ENCODE measurements at places on chromosomes 4 and X.

- DNase-seq = no peak
These were observed 55.8 kb upstream of the NSUN7 start for GRCh38 chr4:40693946-40694345.

- peak; percentile 34 for DNase-seq
These were observed 2.2 kb downstream of the SLITRK4 start for GRCh38 chrX:143633461-143634308.

- no peak for DNase-seq
These were observed 142.7 kb downstream of the DKK2 start for GRCh38 chr4:106893395-106893881.

DNA sequence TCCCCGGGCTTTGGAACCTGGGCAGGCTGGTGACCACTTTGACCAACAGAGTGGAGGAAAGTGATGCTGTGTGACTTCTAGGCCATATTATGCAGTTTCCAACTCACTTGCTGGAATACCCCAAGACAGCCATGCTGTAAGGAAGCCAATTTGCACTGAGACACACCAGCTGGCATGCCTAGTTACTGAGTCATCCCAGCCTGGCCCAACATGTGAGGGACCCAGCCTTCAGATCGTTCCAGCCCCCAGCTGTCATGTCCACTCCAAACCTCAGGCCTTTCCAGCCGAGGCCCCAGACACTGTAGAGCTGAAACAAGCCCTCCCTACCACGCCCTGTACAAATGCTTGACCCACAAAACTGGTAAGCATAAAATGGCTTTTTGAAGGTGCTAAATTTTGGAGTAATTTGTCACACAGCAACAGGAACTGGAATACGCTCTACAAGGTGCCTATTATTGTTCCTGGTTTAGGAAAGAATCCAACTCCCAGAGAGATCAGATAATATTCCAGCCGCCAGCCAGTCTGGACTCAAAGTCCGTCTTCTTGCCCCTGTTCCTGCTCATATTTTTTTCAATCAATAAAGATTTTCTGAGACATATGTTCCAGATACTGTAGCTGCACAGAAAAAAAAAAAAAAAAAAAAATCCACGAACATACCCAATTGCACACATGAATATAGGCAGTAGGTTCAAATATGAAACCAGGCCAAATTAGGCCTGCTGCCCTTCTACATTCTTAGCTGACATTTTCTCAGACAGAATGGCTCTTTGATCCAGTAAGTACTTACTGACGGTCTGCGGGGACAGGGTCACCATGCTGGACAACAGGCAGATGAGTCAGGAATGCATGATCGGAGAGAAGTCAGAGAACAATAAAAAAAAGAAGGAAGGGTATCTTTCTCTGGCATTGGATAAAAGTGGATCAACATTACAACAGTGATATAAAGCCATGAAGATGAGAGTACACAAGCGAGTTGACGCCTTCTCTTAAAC is 35.1 kb downstream of the SH3KBP1 start:
- no peak for DNase-seq

GRCh38 chr4:166277401-166277800 is 404.4 kb downstream of the TLL1 start:
- no peak for DNase-seq

- DNase-seq = no peak
These were observed 487.1 kb downstream of the STPG2 start for GRCh38 chr4:97656044-97656720.

GRCh38 chr4:148999924-149000323 is 557.7 kb upstream of the NR3C2 start:
- no peak for DNase-seq

DNA sequence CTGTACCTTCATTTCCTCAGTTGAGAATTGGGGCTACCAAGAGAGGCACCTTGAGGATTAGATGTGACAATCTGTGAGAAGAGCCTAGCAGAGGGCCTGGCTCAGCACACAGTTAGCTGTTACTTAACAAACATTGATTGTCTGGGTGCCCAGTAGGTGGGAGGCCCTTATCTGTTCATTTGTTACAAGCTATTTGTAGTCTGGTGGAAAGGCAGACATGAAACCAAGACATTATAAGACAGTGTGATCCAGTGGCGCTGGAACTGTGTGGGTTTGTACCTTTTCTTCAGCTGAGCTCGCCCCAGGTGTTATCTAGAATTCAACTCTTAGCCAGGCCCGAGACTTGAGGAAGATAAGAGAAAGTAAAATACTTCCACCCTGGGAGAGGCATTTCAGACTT is 16.9 kb downstream of the AKAP4 start:
- no peak for DNase-seq

- no peak for DNase-seq
These were observed 39.5 kb upstream of the ZNF330 start for GRCh38 chr4:141180991-141181761.

- no peak for DNase-seq
These were observed 187.6 kb downstream of the TSPAN5 start for GRCh38 chr4:98470831-98471230.

DNA sequence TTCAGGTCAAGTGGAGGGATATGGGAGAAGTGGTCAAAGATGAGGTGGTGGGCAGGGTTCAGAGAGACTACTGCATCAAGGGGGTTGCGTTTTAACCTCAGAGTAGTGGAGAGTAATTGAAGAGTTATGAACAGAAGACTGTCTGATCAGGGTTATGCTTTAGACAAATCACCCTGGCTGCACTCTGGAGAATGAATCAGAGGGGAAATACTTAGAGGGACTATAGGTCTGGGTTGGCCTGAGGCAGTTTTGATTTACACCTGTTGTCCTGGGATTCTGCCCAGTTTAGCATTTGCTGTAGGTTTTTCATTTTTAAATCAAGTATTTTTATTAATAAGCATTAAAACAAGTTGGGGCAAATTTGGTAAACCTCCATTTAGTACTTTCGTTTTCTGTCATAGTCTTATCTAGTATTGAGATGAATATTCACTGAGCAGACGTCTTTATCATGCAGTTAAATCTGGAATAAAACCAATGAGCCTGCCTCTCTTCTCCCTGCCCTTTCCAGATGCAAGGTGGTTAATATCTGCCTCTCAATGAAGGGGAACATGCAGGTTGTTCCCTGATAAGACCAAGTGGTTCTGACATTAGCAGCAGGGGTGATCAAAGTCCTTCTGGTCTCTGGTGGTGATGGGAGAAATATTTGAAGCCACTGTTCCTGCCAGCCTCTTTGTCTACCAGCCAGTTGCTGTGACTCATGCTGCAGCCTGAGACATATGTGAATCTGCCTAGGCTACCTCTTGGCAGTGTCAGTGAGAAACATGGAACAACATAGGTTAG is 116.0 kb upstream of the RPS6KA3 start:
- DNase-seq = no peak

- no peak for DNase-seq
These were observed 6.9 kb downstream of the L1CAM start for GRCh38 chrX:153878969-153879653.

GRCh38 chr4:132694775-132695174 is 454.3 kb upstream of the PCDH10 start:
- no peak for DNase-seq

DNA sequence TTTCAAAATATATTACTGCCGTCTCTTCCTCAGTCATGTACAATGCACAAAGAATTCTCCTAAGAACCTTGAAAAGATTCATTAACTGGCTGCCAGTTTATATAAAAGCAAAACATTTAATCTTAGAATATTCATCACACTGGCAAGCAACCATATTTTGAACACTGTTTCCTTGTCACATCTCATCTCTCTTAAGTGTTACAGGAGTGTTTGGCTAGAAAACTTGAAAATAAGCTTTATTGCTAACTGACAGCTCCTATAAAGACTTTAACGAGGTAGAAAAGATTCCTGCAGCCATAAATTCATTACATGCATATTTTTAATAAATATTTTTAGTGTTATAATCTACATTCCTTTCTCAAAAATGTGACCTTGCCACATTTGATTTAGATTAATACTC is 149.6 kb downstream of the AFAP1 start:
- no peak for DNase-seq

DNA sequence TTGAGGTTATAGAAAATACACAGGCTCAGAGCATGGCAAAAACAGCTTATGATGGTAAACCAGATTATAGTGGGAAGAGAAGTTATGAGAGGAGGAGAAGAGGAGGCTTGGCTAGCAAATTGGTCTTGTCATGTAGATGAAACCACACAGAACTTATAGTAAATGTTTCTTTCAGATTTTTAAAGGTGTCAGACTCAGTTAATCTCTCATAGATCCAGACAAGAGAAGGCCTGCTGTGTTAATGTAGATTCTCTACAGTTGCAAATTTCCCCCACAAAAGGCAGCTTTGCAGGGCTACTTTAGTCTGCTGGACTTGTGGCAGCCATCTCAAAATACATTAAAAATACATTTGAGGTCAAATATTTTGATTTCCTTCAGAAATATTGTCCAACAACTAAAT is 1731.7 kb downstream of the ARAP2 start:
- DNase-seq = no peak

DNA sequence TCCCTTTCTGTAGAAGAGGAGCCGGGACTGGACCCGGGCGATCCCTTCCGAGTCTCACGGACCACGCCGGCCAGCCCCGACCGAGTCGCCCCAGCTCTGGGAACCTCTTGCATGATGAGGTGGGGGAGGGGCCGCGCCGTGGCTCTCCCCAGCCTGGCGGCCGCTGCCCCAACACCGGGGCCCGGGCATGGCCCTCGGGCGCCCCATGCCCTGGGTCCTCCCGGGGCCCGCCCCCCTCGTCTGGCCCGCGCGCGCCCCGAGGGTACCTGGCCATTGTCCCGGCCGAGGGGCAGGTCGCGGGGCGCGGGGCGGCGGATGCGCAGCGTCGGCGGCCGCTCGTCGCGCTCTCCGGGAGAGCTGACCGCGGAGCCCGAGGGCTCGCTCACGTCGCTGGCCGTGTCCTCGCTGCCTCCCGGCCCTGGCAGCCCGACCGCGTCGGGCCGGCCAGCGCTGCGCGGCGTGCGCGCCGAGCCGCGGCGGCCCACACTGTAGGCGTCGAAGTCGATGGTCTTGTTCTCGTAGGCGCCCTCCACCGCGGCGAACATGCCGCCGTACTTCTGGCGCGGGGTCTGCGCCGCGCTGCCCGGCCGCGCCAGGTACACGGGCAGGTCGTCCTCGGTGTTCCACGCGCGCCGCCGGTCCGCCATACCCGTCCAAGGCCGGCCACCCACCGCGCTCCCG is 423 bp downstream of the CRMP1 start:
- no peak for DNase-seq

DNA sequence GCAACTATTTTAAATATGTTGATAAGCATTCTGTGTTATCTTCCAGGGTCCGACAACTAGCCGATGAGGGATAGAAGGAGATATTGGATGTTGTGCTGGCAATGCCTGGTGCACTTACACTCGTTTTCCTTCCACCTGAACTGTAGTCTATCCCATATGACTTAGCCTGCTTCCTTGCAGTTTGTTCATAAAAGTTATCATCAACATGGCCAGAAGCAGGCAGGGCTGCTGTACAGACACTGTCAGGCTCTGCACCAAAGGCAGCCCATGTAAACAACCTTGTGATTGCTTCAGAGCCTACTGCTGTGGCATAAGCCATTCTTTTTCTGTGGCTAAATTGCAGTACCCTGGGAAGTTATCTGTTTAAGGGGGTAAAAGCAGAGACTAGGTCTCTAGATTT is 1.6 kb downstream of the MAPK10 start:
- no peak for DNase-seq

GRCh38 chr4:139528377-139529005 is 27.5 kb downstream of the SETD7 start:
- no peak for DNase-seq

DNA sequence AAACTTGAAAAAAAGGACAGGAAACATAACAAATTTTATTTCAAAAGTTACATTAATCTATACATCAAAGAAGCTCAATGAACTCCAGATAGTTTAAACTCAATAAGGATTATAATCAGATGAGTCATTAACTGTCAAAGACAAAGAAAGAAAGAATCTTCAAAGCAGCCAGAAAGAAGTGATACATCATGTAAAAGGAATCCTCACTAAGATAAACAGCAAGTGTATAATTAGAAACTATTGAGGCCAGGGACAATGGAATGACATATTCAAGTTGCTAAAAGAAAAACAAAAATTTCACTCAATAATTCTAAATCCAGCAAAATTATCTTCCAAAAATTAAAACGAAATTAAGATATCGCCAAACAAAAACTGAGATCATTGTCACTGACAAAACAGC is 161.6 kb upstream of the NWD2 start:
- no peak for DNase-seq

DNA sequence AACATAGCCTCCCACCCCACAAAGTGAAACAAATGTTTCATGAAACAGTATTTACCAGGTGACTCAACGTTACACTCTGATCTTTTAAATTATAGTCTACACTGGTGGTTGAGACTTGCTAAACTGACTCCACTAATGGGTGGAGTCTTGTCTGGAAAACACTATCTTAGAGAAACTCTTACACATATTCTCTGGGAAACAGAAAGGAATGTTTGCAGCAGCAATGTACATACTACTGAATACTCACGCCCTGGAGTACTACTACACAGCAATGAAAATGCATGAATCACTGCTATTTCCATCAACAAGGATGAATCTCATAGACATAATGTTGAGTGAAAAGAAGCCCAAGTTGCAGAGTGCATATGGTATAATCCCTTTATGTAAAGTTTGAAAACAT is 208.5 kb upstream of the IGFBP7 start:
- no peak for DNase-seq

DNA sequence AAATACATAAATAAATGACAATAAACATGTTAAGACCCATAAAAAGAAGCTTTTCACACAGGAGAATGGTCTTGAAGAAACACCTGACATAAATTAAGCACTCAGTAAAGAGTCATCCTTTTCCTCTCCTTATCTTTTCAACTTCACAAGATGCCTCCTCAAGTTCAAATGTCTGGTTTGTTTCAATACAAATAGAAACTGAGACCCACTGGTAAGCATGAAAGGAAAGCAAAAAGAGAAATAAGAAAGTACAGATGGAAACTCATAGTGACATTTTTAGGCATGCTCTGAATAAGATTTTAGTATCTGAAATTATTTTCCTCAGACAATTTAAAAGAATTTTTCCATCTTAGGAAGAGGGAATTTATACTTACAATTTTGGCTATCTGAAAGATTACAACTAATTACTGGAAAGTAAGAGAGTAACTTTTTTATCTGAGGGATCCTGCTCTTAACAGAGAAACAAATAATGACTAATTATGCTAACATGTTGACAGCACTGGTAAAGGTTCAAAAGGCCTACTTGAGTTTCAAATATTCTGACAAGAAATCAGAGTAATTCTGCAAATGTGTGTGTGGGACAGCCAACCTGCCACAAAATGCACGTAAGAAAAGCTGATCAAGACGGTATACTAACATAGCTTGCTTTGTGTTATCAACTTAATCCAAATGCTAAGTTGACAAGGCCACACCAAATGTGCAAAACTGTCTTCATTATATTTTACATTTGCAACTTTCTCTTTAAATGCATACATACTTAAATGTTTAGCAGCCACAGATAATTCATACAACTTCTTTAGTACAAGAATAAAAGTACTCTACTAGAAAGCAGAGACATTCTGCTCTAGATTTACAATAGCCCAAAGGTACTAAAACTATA is 113.0 kb downstream of the IQCM start:
- DNase-seq = no peak

GRCh38 chr4:1683261-1683735 is 815 bp downstream of the FAM53A start:
- DNase-seq = peak; percentile 22

GRCh38 chr4:84916227-84916626 is 50.3 kb downstream of the WDFY3 start:
- DNase-seq = no peak

- no peak for DNase-seq
These were observed 807.2 kb downstream of the GLUD2 start for GRCh38 chrX:121854614-121854911.

- DNase-seq = no peak
These were observed 489.5 kb downstream of the STIM2 start for GRCh38 chr4:27350161-27350560.

- no peak for DNase-seq
These were observed 1037.8 kb downstream of the STPG2 start for GRCh38 chr4:97105347-97106099.
